SW 1271 (cell line): ENCODE measurements at places on chromosomes 5 and 9.

GRCh38 chr5:104650313-104651055 is 1087.9 kb upstream of the NUDT12 start:
- DNase-seq: no peak

- DNase-seq: no peak
These were observed 203.8 kb upstream of the RAI14 start for GRCh38 chr5:34452170-34452828.

GRCh38 chr9:97398999-97399758 is 12.7 kb upstream of the TDRD7 start:
- DNase-seq: peak; percentile 64

DNA sequence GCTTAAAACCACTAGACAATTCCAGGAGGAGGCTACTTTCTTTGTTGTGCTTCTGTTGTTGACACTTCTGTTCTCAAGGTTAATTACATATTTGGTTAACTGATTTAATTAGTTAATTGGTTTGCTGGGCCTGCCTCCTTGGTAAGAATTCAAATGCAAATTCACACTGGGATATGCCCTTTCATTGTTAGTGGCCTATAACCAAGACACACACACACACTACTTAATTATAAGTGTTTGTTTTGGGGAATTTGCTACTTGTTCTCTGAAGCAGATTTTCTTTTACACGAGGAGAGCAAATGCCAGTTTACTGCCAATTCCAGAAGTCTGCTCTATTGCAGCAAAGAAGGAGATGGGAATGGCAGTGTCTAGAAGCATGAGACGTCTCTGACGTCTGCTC is 101.6 kb upstream of the BASP1 start:
- DNase-seq: no peak

GRCh38 chr9:101369286-101369685 is 15.5 kb downstream of the BAAT start:
- no peak for DNase-seq

DNA sequence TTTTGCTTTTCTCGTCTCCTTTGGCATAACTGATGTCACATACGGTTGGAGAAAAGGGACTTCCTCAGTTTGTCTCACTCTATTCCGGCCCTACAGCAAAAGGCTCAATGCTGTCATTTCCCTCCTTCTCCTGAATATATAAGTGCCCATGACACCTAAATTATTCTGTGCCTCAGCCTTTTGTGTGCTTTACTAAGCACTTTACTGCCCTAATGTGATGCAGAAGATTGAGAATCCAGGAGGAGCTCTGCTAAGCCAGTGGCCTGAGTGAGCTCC is 7.6 kb downstream of the CD180 start:
- DNase-seq: no peak

GRCh38 chr5:138178516-138179276 is at the start of the genes BRD8 and KIF20A:
TSS of gene BRD8 (minus strand) at chr5:138178630. CDS start at chr5:138178614, 16 bp downstream.
TSS of gene KIF20A (plus strand) at chr5:138179112. CDS start at chr5:138179681, 569 bp downstream.
- DNase-seq: peak; percentile 100
